Stimulated activated CD8-positive, alpha-beta memory T cell treated with anti-CD3 and anti-CD28 coated beads, Interleukin-2, amount 100 ng/mL, for 1 hour (primary cell): ENCODE measurements at places on chromosomes 7 and 10.
A peak's percentile ranks its signal among the peaks of the same experiment; 100 is the strongest.

- no peak for DNase-seq
Measured at GRCh38 chr7:93889261-93889660, 1.3 kb downstream of the TFPI2 start.

DNA sequence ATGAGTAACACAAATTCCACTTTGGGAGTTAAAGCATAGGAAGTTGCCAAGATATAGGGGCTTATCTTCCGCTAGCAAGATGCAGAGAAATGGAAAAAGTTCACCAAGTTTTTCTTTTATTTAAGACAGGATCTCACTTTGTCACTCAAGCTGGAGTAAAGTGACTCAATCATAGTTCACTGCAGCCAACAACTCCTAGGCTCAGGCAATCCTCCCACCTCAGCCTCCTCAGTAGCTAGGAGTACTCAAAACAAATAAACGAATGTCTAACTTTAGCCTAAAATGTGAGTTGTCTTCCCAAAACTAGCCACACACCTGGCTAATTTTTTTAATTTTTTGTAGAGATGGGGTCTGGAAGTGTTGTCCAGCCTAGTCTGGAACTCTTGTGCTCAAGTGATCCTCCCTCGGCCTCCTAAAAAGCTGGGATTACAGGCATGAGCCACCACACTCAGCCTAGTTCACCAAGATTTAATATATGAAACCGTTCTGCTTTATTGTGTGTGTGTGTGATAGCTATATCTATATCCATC lies 9.9 kb downstream of the VIM start:
- DNase-seq = no peak

DNA sequence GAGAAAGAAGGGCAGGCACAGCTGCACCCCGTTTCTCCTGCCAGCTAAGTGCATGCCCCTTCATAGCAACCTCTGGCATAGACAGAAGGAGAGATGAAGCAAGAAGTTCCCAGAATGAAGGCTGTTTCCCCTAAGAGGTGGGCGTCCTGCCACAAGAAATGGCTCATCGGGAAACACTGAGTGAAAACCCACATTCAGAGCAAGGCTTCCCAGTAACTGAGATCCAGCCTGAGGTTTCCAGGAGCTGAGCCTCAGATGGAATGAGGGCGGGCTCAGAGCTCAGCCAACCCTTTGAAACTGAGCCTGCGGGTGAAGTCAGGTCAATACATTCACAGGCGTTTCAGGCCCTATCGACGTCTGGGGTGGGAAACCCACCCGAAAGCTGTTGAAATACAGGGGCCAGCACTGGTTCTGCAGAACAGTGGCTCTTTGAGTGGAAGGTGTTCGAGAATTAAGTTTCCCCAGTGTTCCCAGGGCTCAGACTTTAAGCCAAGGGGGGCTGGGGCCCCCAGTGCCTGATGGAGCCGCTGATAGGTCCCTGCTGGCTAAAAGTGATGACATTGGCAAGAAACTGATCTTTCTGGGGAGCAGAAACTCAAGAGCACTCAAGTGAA lies 510.2 kb downstream of the RPS24 start:
- no peak for DNase-seq

DNA sequence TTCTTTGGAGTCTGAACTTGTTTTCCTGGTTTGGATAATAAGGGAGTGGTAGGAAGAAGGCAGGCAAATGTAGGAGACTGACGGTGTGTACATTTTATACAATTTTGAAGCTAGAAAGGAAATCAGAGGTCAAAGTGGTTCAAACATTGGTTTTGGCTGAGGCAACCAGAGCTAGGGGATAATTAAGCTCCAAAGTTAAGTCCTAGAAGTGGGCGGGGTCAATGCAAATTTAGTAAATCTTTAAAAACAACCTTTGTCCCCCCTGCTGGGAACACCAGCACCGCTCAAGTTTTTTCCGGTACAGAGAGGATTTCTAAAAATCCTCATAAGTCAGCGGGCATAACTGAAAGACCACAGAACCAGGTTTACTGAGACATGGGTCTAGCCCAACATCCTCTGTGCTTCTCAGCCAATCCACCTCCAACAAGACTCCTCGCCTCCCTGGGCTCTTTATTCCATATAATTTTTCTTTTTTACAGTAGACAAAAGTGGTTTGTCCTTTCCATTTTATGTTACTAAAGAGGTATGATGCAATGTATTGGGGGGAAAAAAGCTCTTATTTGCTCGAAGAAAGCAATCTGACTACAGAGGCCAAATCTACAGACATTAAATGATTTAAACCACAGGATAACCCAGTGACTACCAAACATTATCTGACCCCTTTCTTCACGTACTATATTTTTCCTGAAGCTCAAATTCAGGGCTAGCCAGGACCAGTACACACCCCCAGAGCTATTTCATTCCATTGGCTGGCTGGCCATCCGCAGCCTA lies 1.6 kb downstream of the GLUD1 start:
- no peak for DNase-seq

DNA sequence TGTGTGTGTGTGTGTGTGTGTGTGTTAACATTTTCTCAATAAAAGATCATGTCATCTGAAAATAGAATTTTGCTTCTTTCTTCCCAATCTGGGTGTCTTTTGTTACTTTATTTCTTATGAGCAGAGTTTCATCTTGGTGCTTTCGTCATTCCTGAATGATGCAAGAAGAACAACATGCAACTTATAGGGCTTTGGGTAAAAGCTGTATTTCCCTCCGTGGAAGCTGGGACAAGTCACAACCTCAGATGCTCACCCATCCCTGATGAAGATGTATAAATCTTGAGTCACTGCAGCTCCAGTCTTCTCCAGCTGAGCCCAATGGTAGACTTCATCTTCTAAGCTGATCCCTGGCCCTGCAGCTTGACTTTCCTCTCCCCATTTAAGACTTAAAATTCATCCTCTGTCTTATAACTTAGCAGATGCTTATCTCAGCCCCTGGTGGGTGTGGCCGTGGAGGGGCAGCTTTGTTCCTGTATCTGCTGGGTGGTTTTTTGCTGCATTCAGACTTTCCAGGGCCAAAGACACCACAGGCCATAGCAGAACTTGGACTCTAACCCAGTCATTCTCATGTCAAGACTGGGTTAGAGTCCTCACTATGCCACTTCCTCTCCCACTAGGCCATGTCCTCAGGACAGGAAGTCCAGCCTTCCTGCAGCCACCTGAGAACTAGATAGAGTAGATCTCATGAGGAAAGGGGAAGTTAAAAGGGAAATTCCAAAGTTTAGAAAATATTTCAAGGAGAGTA lies 356.4 kb downstream of the TNS3 start:
- no peak for DNase-seq

GRCh38 chr10:21584834-21585530 lies 51.0 kb downstream of the MLLT10 start:
- no peak for DNase-seq

- no peak for DNase-seq
Measured at GRCh38 chr10:68752711-68753350, 31.8 kb downstream of the CCAR1 start.

GRCh38 chr10:20975236-20975635 lies 78.1 kb upstream of the NEBL start:
- DNase-seq = no peak

- DNase-seq = no peak
Measured at GRCh38 chr10:89611282-89611681, 33.8 kb downstream of the PANK1 start.

GRCh38 chr7:111982804-111983203 lies 223.4 kb downstream of the DOCK4 start:
- no peak for DNase-seq

DNA sequence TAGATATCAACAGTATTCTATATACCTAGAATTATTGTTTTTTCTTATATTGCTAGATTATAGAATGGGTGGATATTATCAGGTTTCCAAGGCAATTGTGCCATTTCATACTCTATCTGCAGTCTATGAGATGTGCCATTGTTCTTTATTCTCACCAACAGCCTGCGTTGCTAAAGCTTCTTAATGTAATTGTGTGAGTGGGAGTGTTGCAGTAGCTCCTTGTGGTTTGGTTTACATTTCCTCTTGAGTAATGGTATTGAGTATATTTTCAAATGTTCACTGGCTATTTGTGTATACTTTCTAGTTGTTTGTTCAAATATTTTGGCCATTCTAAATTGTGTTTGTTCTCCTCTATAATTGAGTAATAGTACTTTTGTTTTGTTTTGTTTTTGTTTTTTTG lies 199.2 kb downstream of the TFEC start:
- no peak for DNase-seq

DNA sequence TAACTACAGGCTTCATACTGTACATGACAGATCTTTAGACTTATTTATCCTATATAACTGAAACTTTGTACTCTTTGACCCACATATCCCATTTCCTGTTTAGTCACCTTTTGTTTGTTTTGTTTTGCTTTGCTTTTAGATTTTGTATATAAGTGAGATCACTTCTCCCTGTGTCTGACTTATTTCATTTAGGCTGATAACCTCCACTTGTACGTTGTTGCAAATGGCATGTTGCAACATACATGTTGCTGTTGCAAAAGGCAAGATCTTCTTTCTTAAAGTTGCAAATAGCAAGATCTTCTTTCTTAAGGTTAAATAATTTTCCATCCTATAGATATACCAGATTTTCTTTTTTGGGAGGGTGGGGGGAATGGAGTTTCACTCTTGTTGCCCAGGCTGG lies 341.5 kb downstream of the OTUD1 start:
- DNase-seq = no peak

- DNase-seq = no peak
Measured at GRCh38 chr7:94565247-94565894, 55.8 kb downstream of the CASD1 start.

DNA sequence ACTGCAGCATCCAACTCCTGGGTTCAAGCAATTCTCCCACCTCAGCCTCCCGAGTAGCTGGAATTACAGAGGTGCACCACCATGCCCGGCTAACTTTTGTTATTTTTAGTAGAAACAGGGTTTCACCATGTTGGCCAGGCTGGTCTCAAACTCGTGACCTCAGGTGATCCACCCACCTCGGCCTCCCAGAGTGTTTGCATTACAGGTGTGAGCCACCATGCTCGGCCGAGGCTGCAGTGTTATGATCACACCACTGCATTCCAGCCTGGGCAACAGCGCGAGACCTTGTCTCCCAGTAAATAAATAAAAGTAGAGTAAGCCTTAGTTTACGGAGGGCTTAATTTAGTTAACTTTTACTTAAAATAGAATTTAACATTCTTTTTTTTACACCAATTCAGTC lies 23.7 kb upstream of the IGF2BP3 start:
- no peak for DNase-seq

GRCh38 chr10:124468624-124469023 lies 7.0 kb downstream of the LHPP start:
- no peak for DNase-seq

GRCh38 chr10:96043893-96044715 lies 721 bp downstream of the CCNJ start:
- DNase-seq = peak; percentile 7

- no peak for DNase-seq
Measured at GRCh38 chr10:17872191-17873091, 63.3 kb downstream of the MRC1 start.

- no peak for DNase-seq
Measured at GRCh38 chr10:131638880-131639278, 261.9 kb upstream of the PPP2R2D start.

DNA sequence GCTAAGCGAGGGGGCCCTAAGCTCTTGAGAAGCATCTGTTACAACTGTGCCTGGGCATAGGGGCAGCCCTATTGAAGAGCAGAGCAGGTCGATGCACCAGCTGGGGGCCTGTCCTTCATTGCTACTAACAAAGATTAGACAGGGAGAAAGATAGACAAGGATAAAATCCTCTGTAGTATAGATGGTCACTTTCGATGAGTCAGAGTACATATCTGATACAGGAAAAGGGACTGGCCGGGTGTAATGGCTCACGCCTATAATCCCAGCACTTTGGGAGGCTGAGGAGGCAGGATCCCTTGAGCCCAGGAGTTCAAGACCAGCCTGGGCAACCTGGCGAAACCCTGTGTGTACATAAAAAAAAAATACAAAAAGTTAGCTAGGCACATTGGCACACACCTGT lies 13.6 kb downstream of the OPTN start:
- DNase-seq = no peak

DNA sequence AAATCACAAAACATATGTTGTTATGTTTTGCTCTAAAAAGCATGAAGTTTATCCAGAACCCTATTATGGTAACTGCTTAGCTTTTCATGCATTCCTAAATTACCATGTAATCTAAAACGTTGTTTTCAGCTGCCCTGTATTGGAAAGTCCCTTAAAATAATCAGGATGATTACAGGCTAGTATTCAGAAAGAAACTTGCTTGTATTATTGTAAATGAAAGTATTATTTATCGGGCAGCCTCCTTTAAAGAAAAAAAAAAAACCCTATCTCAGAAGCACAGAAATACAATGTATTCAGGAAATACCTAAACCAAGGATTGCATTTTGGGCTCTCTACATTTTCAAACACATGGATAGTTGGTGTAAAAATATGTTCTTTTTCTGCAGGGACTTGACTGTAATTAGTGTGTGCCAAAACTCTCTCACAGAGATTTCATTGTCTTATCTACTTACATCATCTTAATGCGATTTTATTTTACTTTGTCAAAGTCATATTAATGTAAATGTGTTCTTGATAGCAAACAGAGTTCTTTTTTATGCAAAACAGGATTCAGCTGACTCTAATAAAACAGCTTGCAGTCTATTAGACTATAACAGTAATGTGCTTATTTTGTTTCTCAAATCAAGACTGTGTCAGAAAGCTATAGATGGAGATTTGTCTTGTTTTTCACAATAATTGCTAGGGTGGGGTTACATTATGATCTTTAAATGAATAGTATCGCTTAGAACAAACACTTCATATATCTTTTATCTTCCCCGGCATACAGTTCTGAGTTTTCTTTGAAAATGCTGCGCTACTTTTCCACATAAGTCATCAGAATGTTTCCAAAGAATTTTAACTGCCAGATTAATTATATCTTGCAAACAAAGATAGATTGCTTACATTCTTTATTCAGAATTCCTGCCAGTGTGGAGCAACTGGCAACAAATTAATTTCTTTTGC lies 65.3 kb upstream of the ARID5B start:
- no peak for DNase-seq

GRCh38 chr10:35768011-35768410 lies 125.9 kb upstream of the FZD8 start:
- no peak for DNase-seq

GRCh38 chr10:14605231-14605925 lies 169.3 kb downstream of the FAM107B start:
- DNase-seq = no peak

DNA sequence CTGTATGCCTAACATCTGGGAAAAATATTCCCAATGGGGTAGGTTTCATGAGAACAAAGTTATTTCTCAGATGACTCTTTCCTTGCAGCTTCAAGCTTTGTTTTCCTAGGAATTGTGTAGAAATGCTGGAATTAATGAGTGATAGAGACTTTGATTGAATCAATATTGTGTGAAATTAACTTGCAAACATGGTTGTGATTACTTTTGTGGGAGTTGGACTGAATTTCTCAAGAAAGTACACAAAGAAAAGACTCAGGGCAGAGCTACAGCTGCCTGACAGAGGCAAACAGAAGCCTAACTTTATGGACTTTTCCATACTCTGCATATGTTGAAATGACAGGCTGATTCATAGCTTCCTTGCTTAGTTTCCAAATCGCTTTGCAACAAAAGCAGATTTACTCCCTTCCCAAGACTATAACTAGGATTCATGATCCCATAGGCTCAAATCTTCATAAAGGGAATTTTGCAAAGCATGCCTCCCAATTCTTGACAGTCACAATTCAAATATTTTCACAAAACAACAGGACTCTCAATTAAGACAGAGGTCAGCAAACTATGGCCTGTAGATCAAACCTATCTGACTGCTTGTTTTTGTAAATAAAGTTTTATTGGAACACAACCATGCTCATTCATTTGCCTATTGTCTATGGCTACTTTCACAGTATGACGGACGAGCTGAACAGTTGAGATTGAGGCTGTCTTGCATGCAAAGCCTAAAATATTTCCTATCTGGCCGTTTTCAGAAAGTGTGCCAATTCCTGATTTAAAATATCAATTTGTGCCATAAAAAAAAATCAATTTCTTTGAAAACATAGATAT lies 27.6 kb downstream of the NRP1 start:
- no peak for DNase-seq
